ENCODE measurements at places on chromosomes 5 and 9.

- no peak for DNase-seq
These were observed 270.8 kb downstream of the NTRK2 start for GRCh38 chr9:84940294-84940693.

GRCh38 chr9:127561491-127562278 is 50.4 kb upstream of the STXBP1 start:
- DNase-seq: no peak

- DNase-seq: no peak
These were observed 121.1 kb downstream of the BOD1 start for GRCh38 chr5:173495225-173495904.

DNA sequence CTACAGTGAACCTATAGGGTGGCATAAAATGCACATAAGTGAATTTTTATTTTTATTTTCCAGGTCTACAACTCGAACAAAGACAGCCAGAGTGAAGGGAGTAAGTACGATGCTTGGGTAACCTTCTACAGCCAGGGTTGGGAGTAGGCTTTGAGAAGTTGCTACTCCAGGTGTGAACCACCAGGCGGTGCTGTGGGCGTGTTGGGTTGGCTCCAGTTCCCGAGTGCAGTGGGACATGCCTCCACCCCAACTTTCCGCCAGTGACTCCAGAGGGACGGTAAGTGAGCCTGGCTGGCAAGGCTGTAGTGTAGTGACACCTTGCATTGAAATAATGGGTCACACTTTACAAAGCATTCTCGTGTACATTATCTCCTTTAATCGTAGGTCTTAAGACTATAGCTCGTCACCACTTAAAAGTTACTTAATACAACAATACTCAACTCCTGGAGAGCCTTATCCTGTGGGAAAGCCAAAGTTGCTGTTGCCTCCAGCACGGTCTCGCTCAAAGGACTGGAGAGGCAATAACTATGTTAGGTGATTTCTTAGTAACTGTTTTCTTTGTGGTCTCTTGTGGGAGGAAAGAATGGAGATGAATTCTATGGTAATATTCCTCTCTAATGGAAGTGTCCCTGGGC is 244.0 kb downstream of the ARHGAP26 start:
- DNase-seq: no peak

Data from GM12864 (cell line).